ENCODE measurements at places on chromosomes 11 and 22.

DNA sequence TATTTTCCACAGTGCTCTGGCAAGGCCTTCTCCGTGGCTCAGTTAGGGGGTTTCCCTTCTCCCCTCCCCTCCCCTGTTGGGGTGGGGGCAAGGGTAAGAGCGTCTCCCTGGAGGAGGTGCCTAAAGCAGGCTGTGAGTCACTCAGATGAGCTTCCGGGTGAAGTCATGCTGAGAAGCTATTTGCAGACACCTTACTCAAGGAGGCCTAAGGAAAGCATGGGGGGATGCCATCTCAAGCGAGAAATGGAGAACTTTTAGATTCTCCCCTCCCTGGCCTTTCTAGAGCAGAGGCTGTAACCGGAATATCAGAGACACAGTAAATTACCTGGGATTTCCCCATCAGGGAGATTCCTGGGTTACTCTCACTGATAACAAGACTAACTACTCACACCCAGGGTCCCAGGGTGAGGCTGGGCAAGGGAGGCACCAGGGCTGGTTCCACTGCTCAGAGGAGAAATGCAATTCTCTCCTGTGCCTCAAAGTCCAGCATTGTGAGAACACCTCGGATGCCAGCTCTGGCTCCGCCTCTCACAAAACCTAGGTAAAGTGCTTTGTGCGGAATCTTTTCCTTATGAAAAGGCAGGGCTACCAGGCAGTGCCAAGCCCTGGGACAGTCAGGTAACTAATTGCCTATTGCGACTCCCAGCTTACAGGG lies 123.6 kb downstream of the ABTB2 start:
- peak; percentile 55 for DNase-seq

DNA sequence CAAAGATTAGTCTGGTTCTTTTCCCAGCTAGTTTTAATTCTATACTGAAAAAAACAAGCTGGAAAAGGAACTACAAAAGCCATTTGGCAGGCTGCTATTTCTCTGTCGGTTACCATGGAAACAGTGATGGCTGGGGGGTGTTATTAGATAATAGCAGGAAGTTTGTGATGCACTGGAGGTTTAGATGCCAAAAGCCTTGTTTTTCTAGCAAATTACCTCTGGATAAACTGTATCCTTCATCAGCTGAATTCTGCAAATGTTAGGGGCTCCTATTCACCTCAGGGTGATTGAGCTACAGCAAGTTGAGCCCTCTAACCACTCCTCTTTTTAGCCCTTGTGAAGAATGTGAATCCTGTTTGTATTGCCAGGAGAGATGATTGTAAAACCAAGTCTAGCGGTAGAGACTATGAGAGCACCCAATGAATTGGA lies 25.2 kb downstream of the ALKBH3 start:
- no peak for DNase-seq

- DNase-seq = no peak
Measured at GRCh38 chr11:134853992-134854991, 442.2 kb upstream of the B3GAT1 start.

- no peak for DNase-seq
Measured at GRCh38 chr22:24063986-24064385, 52.9 kb downstream of the CABIN1 start.

DNA sequence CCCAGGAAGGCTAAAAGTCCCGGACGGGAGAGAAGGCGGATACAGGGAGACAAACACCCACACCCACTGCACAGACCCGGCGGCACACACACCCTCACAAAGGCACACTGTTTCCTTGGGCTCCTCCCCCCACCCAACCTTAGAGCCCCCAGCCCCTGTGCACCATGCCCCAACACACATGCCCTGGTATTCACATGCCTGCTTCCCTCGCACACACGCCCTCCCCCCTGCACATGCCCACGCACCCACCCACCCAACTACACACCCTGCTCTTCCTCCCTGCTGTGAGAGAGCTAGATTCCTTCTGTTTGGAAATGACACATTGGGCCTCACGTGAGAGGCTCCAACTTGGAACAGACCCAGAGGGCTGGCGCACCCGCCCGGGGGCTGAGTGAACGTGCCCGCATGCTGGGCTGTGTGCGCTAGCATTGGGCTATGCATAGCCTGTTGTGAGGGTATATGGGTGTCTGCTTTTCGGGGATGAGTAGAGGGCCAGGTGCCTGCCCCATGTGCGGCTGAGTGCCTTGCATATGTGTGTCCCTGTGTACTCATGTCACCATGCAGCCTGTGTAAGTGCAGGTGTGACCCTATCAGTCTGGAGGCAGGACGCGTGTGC lies 518 bp upstream of the CHRM1 start:
- DNase-seq = no peak

All from stimulated activated CD4-positive, alpha-beta T cell treated with anti-CD3 and anti-CD28 coated beads, Interleukin-1b, Interleukin-23, amount 100 ng/mL, for 1 hour (primary cell).